ENCODE measurements at places on chromosomes 2 and 18.

DNA sequence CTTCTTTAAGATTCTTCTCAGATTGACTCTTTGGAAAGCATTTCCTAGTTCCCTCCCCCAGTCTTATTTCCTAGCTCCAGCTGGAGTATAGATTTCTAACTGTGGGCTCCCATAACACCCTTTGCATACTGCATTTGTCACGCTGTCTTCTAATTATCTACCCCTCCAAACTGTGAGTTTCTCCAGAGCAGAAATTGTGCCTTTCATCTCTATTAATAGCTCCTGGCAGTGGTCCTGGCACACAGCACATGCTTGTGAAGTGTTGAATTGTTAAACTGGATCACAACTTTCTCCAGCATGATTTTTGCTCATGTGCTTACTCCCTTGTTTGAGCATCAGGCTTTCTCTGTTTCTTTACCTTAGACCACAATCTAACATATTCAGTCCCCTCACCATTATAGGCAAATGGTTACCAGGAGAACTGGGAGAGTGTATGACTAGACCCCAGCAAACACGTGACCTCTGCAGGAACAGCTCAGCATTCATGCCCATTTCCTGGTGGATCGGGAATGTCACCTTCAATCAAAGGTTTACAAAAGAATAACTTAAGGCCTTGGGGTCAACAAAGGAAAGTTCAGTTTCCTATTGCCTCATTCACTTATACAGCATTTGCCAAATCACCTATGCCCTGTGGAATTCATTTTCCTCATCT lies 175.7 kb upstream of the TANK start:
- DNase-seq = no peak

- no peak for DNase-seq
These were observed 369.9 kb downstream of the LPIN1 start for GRCh38 chr2:12116228-12116750.

GRCh38 chr2:115939902-115940301 lies 1497.5 kb downstream of the DPP10 start:
- no peak for DNase-seq

DNA sequence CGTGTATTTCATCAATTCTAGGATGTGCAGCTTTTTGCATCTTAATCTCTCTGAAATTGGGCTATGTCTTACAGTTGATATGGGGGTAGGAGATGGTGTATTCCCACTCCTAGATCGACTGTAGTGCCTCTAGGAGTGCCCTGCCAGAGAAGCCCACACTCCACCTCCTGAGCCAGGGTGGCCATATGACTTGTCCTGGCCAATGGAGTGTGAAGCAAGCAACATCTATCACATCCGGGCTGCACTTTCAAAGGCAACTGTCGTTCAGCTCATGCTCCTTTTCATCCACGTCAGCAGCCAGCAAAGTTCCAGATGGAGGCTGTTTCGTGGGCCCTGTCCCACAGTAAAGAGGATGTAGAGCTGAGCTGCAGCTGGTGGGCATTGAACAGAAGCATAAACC lies 149.4 kb upstream of the SLC1A4 start:
- DNase-seq = no peak

DNA sequence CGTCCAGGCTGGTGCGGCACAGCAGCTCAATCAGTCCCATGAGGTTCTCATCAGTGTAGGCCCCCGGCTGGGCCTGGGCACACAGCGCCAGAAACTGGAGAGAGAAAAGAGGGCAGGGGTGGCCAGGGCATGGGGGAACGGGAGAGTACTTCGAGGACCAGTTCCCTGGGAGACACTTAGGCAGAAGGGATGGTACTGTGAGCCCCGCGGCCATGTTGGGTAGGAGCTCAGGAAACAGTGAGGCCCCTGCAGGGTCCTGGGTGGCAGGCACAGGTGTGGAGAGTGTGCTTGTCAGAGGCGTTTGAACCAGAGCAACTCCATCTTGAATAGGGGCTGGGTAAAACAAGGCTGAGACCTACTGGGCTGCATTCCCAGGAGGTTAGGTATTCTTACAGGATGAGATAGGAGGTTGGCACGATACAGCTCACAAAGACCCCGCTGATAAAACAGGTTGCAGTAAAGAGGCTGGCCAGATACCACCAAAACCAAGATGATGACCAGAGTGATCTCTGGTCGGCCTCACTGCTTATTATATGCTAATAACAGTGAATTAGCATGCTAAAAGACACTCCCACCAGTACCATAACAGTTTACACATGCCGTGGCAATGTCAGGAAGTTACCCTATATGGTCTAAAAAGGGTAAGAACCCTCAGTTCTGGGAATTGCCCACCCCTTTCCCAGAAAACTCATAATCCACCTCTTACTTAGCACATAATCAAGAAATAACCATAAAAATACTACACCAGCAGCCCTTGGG lies 51.9 kb upstream of the SEMA4C start:
- no peak for DNase-seq

GRCh38 chr2:119174993-119175347 lies 16.4 kb upstream of the C1QL2 start:
- no peak for DNase-seq

DNA sequence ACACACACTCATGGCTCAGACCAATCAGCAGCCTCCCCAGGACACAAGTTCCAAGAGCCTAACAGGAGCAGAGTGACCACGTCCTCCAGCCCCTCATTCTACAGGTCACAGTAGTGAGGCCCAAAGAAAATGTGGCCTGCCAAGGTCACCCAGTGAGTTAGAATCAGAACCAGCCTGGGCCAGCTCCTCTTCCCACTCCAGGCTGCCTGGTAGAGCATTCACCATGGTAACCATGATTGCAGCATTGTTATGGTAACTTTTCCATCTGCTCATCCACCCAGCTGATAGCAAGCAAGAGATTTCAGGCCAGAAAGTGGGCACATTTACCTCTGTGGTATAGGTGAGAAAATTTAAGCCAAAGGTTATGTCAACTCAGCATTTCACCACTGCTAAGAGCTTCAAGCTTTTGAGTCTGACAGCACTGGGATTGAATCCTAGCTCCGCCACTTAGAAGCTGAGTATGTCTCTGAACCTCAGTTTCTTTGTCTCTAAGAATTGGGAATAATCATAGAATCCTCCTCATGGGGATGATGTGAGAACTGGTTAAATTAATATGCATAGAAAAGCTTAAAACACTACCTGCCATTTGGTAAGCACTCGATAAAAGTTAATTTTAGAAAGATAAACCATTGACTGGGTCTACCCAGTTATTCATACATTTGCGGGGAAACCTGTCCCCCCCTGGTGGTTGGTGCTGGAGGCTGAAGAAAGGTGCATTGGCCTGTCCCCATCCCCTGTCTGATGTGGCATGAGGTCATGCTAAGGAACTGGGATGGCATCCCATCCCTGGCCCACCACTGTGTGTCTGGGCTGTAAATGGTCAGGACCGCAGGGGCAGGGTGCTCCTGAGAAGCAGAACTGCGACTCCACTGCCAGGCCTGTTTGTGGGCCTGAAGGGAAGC lies 181.5 kb downstream of the KLHL29 start:
- no peak for DNase-seq
